ENCODE measurements at places on chromosomes 4 and X.

DNA sequence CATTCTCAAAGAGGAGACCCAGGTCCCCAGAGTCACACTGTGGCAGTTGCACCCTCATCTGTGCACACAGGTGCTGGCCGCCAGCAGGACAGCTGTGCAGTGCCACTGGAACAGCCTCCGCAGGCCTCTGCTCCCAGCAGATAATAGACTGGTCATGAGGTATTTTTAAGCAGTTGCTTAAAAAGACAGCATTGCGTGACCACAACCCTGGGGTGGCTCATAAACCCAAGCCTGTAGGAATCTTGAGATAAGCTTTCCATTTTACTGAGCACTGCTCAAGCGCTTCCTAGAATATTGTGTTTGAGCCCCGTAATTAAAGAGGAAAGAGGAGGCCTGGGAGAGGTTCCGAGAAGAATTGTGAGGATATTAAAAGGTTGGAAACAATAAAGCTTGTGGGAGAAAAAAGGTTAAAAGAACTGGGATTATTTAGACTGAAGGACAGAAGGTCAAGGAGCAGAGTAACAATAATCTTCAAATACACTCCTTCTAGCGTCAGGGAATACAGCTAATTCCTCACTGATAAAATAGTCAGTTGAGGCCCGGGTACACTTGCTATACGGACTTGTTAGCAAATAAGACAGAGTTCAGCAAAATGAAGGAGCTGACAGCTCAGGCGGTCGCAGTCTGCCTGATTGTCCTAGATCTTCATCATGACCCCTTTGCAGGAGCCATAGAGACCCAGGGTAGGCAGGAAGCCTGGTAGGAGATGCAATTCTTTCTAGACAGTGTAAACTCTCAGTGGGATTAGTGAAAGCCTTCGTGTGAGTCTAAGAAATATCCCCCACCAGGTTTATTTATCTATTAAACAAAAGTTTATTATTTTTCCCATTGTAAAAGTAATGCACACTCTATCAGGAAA lies 86.2 kb upstream of the KIT start:
- no peak for DNase-seq

DNA sequence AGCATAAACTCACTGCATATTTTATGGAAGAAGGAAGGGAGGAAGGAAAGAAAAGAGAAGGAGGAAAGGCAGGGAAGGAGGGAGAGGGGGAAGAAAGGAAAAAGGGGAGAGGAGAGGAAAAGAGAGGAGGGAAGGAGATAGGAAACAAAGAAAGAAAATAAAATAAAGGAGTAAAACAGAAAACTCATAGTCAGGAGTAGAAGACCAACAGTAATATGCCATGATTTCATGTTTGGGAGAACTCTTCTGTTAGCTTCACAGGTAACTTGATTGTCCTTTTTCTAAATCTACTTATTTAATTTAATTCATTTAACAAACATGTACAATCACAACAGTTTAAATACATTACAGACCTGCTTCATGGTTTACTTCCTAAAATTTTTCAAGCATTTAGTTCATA lies 46.8 kb upstream of the SGMS2 start:
- no peak for DNase-seq

DNA sequence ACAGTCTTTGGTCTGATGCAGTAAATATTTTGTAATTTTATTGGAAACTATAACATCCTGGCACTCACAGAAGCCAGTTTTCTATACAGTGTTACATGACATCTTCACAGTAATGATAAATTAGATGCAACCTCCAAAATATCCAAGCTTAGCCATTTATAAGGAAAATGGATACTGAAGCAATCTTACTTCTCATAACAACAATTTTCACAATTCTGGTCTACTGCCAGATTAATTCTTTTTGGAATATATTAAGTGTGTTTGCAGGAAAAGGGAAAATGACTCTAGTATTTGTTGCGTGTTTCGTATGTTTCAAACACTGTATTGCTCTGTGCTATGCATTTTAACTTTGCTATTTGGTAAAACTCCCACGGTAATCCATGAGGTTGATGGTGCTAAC lies 1870.9 kb downstream of the ARAP2 start:
- no peak for DNase-seq

DNA sequence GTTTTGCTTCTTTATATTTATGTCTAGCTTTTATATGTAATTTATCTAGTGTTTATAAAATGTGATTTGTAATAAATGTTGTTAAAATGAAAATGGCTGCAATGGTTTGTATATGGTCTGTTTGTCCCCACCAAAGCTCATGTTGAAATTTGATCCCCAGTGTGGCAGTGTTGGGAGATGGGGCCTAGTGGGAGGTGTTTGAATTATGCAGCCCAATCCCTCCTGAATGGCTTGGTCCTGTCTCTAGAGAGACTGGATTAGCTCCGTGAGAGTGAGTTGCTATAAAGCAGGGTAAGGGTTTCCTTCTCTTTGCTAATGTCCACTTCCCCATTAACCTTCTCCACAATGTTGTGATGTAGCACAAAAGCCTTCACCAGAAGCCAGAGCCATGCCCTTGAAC lies 30.0 kb upstream of the JADE3 start:
- no peak for DNase-seq

- DNase-seq, result no peak
These were observed 22.8 kb upstream of the CENPVL3 start for GRCh38 chrX:51641421-51642021.

DNA sequence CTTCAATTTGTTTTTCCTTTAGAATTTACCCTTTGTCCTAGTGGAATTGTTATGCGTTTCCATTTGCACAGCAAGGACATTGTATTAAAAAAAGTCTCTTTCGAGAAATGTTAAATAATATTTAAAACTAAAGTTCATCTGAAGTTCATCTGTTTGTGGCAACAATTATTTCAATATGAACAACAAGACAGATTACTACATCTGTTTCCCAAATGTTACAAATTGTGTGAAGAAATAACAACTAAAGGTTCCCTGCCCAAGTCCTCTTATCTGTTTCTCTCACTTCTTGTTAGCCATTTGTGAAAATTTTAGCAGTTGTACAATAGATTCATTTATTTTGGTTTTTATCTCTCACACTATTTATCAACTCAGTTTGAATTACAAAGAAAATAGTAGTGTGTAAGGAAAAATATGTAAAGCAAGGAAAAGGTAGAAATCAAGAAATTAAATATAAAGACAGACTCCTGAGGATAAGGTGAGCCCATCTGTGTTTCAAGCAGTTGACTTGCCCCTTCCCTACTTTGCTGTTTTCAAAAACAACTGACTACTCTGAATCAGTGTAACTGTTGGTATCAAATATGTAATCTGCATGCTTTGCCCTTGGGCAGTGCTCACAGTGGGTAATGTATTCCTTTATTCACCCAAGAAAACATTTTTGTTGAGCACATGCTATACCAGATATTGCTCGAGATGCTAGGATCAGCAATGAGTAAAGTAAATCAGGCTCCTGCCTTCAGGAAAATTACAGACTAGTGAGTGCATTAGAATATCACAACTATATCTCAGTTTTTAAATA lies 118.9 kb upstream of the PCDH7 start:
- DNase-seq, result no peak

DNA sequence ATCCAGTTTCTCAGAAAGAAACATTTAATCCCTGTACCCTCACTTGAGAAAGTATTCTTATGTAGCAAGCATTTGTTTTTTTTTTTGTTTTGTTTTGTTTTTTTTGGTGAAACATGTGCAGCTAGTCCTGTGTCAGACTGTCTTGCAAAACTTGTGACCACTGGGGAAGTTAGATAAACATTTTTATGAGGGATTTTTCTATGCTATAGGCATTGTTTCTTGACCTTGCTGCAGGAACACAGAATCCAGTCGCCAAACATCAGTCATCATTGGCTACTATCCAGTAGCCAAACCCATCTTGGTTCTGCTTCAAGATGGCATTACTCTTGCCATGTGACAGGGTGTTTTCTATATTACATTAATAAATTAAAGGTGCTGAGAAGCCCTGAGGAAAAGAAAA lies 7.7 kb upstream of the MAPK10 start:
- no peak for DNase-seq

GRCh38 chr4:151644622-151645021 lies 116.2 kb downstream of the GATB start:
- DNase-seq, result no peak

GRCh38 chr4:185999207-185999606 lies 69.7 kb upstream of the TLR3 start:
- DNase-seq, result no peak

GRCh38 chrX:30568136-30568535 lies 9.4 kb downstream of the TASL start:
- no peak for DNase-seq

DNA sequence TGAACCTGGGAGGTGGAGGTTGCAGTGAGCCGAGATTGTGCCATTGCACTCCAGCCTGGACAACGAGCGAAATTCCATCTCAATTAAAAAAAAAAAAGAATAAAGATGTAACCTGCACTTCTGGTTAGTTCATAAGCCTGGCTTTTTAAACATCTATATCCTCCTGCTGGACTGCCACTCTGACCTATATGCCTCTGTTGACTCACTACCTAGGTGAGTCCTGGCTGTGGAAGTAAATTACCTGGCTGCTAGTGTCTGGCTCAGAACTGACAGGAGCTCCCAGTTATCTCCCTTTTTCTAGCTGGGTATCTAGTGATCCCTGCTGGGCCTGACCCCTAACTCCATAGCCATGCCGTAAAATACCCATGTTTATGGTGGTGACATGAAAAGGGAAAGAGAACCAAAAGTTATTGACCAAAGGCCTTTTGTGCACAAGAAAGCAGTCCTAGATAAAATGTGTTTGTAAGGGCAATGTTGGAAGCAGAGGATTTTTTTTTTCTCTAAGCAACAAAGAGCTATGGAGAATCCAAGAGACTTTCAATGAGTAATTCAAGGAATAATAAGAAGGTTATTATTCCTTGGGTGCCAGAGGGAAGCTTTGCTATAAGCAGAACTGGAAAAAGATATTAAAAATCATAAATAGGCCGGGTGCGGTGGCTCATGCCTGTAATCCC lies 10.4 kb upstream of the G3BP2 start:
- no peak for DNase-seq

GRCh38 chrX:155056471-155056870 lies 14.5 kb downstream of the CMC4 start:
- no peak for DNase-seq

DNA sequence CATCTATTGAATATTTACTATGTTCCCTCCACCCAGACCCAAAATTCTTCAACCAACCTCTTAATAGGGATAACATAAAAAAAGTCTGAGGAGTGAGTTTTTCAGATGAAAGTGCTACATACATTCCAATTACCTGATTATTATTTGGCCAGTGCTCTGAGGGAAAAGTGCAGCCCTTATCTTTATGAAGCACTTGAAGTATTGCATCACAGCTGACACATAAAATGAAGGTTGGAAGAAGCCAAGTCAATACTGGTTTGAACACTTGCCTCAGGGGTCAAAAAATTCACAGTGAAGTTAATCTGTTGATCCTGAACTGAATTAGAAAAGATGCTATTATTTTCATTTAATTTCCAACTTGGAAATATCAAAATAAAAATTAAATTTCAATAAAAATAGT lies 498.9 kb downstream of the INPP4B start:
- DNase-seq, result peak; percentile 36

- DNase-seq, result no peak
These were observed 118.5 kb downstream of the BTC start for GRCh38 chr4:74675673-74676279.

DNA sequence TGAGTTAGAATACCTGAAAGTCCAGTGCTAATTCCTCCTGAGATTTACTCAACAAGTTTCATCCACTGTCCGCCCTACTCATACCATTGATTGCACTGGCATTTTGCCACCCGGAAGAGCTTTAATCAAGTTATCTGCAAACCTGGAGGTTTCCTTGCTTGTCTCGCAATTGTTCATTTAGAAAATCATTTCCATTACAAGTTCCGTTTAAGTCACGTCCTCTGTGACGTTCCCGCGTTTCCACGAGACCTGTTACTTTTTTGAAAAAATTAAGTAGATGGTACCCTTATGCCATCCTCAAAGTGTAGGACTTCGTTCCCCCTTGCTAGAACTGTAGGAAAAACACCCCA lies 761 bp upstream of the FRYL start:
- DNase-seq, result peak; percentile 23

DNA sequence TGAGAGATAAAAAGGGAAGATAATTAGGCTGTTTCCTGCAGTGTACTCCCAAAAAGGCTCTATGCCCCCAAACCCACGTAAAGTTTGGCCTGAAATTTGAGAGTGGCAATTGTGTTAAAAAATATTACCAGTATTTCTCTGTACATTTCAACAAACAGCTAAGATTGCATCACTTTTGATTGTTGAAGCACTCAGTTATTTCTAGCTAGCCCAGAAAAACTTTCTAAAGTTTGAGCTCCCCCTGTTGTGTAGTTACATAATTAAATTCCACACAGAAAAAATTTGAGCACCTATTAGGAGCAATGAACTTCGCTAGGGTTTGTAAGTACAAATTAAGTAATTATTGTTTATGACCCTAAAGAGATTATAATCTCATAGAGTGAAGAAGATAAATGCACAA lies 109.4 kb downstream of the DLG3 start:
- DNase-seq, result no peak

DNA sequence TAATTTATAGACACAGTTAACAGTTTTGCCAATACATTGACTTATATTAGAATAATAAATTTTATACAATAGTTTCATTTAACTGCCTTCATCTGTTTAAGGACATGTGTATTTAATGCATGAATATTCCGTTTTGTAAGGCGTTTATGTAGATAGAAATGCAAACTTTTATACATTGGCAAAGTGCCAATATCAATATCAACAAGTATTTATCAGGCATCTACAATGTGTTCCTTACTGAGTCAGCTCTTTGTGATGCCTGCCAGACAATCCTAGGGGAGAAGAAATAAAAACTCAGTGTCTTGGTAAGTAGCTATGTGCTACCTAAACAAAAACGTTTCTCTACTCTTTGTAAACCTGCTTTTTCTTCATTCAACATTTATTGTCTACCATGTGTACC lies 1142.2 kb downstream of the C4orf33 start:
- no peak for DNase-seq

DNA sequence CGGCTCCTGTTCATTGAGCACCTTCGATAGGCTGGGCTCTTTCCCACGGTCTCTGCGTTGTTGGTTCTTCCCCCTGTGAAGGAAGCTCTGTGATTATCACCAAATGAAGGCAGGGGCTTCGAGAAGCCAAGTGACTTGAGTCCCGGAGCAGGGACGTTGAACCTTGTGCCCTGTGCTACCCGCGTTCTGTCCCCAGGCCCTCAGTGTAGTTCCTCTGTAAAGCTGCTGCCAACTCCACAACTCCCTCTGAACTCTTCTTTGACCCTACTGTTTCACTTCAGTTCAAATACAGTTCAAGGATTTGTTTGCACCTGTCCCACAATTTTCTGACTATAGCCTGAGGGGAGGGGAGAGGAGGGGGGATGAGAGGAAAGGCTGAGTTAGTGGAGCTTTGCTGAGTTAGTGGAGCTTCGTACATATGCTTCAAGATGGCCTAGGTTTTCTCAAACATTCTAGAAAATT lies 635 bp upstream of the PHF8 start:
- DNase-seq, result no peak

GRCh38 chr4:121790976-121791375 lies 10.1 kb upstream of the EXOSC9 start:
- no peak for DNase-seq

DNA sequence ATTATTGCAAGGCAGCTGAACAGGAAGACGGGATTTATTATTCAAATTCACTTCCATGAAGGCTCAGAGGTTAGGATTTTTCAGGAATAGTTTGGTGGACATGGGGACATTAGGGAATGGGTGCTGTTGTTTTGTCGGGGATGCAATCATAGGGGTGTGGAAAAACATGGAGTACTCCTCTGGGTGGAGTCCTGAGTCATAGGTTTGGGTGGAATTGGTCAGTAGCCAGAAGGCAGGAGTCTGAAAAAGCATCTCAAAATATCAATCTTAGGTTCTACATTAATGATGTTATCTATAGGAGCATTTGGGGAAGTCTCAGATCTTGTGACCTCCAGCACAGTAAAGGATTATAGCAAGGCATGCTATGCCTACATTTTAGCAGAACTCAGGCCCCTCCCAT lies 14.5 kb upstream of the ETNPPL start:
- no peak for DNase-seq

All from GF-D8 (cell line).